Stimulated activated CD8-positive, alpha-beta memory T cell treated with anti-CD3 and anti-CD28 coated beads, Interleukin-7, amount 100 ng/mL, for 24 hours (primary cell): ENCODE measurements at places on chromosomes 4 and X.

GRCh38 chrX:29241809-29242208 lies 654.6 kb downstream of the IL1RAPL1 start:
- no peak for DNase-seq

- no peak for DNase-seq
Measured at GRCh38 chrX:100407147-100407783, 2.8 kb downstream of the PCDH19 start.

GRCh38 chr4:15776871-15777648 lies 1.1 kb upstream of the CD38 start:
- DNase-seq = no peak

GRCh38 chrX:20527558-20528011 lies 260.9 kb upstream of the RPS6KA3 start:
- DNase-seq = no peak

- no peak for DNase-seq
Measured at GRCh38 chr4:6264225-6264540, 5.5 kb upstream of the WFS1 start.

GRCh38 chr4:121034017-121034416 lies 38.3 kb downstream of the NDNF start:
- DNase-seq = no peak

DNA sequence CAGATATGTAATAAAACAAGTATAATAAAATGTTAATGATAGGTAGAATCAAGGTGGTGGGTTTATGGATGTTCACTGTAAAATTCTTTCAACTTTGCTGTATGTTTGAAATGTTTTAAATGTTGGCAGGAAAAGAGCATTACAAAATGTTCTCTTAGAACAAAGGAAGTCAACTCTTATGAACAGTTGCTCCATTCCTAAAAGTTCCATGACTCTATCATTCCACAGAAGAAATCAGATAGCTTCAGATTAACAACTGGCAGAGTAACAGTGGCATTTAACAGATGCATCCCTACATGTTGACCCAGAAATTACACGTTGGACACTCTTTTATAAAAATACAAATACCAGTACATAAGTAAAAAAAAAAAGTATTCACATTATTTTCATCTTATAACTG lies 2023.7 kb downstream of the ARAP2 start:
- DNase-seq = no peak

DNA sequence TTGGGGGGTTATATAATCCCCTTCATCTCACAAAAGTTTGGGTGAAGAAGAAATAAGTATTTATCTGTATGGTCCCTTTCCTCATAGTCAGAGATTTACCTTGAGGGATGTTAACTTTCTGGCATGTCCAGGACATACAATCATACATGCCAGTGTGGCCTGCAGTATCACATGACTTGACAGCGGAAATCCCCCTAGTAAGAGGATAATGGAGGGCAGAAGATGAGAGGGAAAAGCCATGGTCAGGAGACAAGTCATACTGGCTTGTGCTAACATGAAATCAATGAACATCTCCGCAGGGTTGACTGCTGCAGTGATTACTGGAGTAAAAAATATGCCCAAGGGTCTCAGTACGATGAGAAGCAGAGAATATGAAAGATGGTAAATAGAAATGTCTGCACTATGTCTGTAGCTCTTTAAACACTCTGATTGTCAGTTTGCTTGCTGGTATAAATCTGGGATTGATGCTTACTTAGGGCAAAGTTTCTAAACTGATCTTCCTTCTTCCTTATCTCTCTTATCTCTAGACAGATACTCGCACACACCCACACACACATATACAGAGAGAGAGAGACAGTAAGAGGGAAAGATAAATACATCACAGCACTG lies 1385.6 kb upstream of the ADGRL3 start:
- DNase-seq = no peak

GRCh38 chr4:55736605-55737183 lies 82.9 kb upstream of the EXOC1L start:
- DNase-seq = no peak

- peak; percentile 5 for DNase-seq
Measured at GRCh38 chr4:64158648-64159326, 250.5 kb downstream of the TECRL start.

- DNase-seq = no peak
Measured at GRCh38 chrX:8192276-8192675, 21.2 kb upstream of the VCX2 start.

GRCh38 chr4:38943343-38943742 lies 75.7 kb downstream of the FAM114A1 start:
- no peak for DNase-seq

GRCh38 chr4:36285784-36286480 lies 4.5 kb downstream of the DTHD1 start:
- DNase-seq = no peak

DNA sequence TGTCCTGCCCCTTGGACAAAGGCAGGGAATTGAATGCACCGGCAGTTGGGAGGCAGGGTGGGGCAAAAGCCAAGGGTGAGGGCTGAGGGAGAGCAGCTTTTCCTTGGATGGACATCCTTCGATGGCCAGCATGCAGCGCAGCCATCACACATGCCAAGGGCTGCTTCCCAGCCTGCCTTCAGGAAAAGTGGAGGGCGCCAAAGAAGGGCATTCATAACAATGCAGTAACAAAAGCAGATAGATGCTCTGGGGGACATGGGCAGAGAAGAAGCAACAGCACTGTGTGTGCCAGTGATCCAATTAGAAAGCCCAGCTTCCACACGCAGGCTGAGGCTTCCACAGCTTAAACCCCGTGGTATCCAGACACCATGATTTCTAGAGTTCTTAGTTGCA lies 71.5 kb downstream of the TSPAN5 start:
- no peak for DNase-seq

- DNase-seq = no peak
Measured at GRCh38 chrX:25023908-25024307, 8.1 kb upstream of the ARX start.

DNA sequence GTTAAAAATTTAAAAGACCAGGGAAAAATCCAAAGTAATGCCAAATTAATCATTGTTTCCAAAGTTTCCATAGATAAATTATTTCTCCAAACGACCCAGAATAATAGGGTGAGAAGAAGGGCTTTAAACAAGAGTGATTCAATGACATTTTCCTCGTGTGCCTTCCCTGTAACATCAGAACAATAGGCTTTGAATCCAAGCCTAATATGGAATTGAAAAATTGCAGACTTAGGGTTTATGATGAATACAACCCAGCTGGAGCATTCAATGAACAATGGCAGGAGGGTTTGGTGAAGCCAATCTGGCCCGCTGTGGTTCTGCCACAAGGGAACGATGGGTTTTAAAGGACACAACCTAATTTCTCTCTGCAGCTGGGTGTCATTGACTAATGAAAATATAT lies 94.2 kb downstream of the CBLL2 start:
- DNase-seq = no peak

- DNase-seq = no peak
Measured at GRCh38 chr4:20506827-20507226, 193.4 kb upstream of the PACRGL start.

- DNase-seq = no peak
Measured at GRCh38 chr4:40454816-40455215, 119.7 kb downstream of the CHRNA9 start.

GRCh38 chrX:153933748-153934147 lies 1.1 kb downstream of the NAA10 start:
- DNase-seq = no peak

GRCh38 chr4:155578219-155578618 lies 88.4 kb upstream of the GUCY1A1 start:
- DNase-seq = no peak

- DNase-seq = no peak
Measured at GRCh38 chr4:145003675-145004074, 94.3 kb downstream of the ANAPC10 start.

DNA sequence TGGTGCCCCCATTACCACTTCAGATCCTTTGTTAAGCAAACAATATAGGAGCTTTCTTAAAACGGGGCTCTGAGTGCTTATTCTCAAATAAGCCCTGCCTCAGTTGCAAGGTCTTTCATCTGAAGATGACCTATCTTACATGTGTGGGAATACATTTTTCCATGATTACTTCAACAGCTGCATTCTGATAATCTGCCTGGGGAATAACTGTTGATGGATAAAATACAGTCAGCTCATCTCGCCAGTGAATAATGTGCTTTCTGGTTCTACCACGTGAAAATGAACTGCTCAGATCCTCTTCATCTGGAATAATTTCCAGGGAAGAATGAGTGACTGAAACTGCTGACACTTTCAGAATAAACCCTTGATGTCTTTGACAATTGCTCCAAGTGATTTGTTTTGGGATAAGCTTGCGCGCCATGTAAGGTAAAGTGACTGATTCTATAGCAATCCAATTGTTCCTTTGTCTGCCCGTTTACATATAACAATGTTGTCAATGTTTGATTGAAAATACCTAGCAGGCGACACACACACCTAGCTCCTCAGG lies 161.3 kb downstream of the RTL9 start:
- no peak for DNase-seq

GRCh38 chr4:145920205-145920604 lies 18.4 kb downstream of the ZNF827 start:
- DNase-seq = no peak

GRCh38 chr4:1492651-1493539 lies 86.7 kb upstream of the NKX1-1 start:
- no peak for DNase-seq

- no peak for DNase-seq
Measured at GRCh38 chr4:27248829-27249228, 388.2 kb downstream of the STIM2 start.

DNA sequence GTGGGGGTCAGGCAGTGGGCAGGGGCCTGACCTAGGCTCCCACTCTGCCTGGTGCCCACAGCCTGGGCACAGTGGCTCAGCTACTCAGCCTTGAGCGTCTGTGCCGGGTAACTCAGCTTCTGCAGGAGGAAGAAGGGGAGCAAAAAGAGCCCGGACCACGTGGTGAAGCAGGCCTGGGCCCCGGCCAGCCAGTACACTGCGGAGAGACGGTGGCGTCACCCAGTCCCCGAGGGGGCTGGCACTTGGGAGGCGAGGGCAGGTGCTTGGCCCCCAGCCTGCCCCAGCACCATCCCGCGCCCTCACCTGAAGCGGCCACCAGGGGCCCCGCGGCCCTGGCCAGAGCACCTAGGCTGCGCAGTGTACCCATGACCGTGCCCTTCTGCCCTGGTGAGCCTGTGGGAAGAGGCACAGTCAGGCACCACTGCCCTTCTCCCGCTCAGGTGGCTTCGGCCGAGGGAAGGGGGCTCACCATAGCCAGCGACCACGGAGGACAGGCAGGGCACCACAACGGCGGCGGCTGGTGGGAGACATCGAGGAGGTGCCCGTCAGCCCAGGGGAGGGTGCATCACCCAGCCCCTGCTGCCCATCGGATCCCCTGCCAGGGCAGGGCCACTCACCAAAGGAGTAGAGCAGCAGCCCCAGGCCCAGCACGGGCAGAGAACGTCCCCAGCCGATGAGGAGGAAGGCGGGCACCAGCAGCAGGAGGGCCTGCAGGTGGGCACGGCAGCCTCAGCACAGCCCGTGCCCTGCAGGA lies 32.3 kb downstream of the NOP14 start:
- DNase-seq = no peak

DNA sequence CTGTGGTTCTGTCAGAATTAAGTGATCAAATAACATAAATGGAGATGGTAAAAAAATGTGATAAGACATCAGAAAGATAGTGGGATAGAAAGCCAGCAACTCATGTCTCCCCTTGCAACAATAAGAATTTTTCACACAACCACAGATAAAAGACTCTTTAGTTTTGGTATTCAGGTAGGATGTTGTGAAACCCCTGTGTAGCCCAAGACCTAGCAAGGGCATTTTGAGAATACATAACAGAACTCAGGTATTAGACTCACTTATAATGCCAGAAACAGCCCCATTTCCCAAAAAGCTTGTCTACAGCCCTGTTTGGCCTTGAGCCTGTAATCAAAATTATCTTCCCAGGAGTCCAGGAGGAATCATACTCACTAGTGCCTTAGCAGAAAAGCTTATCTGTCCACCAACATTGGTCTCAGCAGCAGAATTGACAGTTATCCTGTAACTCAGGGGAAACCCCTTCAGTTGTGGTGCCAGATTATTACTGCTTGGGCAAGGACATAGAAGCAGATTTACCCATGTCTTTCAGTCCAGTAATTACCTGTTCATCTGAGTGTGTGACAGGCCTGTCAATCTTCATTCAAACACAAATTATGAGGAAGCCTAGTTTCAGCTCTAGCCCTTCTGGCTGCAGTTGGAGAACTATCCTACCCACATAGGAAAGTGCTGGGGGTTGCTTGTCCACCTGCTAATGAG lies 41.0 kb upstream of the UGT2B17 start:
- no peak for DNase-seq

DNA sequence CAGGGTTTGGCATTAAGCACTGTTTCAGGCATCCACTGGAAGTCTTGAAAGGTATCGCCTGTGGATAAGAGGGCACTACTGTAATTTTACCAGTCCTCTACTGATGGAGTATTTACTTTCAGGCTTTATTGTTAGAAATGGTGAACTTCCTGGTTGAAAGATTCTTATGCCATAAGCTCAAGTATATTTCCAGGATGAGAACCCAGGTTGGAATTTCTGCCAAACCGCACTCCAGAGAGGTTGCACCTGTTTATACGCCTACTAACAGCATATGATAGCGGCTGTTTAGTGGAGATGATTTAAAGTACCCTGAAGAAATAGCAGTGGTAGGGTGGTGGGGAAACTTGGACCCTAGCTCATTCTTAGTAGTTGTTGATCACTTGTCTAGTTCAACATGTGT lies 9.9 kb downstream of the FNIP2 start:
- DNase-seq = no peak

DNA sequence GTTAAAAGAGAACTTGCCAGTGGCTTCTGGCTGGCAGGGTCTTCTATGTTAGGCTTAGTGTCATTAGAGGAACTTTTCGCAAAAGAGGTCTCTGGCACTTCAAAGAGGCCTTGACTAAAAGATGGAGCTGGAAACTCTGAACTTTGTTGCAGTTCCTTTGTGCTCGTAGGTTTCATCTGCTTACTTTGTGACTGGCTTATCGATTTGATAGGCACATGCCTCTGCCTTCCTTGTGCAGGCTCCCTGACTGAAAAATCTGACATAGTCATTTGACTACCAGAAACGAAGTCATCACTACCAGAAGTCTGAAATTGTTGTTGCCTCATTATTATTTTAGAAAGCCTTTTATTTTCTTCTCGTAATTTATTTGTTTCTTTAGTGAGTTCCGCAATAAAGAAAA lies 93.9 kb upstream of the IL13RA1 start:
- no peak for DNase-seq
